ENCODE measurements at places on chromosomes 6 and 20.

- no peak for DNase-seq
These were observed 18.0 kb upstream of the MAFB start for GRCh38 chr20:40706977-40707582.

DNA sequence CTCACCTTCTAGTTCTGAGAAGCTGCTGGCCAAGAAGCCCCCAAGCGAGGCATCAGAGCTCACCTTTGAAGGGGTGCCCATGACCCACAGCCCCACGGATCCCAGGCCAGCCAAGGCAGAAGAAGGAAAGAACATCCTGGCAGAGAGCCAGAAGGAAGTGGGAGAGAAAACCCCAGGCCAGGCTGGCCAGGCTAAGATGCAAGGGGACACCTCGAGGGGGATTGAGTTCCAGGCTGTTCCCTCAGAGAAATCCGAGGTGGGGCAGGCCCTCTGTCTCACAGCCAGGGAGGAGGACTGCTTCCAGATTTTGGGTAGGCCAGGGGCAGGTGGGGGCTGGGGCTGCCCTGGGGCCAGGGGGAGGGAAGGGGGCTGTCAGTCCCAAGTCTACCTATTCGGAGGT lies 2.3 kb downstream of the MYLK2 start:
- DNase-seq, result no peak

GRCh38 chr6:156175971-156176421 lies 601.2 kb upstream of the ARID1B start:
- DNase-seq, result no peak

DNA sequence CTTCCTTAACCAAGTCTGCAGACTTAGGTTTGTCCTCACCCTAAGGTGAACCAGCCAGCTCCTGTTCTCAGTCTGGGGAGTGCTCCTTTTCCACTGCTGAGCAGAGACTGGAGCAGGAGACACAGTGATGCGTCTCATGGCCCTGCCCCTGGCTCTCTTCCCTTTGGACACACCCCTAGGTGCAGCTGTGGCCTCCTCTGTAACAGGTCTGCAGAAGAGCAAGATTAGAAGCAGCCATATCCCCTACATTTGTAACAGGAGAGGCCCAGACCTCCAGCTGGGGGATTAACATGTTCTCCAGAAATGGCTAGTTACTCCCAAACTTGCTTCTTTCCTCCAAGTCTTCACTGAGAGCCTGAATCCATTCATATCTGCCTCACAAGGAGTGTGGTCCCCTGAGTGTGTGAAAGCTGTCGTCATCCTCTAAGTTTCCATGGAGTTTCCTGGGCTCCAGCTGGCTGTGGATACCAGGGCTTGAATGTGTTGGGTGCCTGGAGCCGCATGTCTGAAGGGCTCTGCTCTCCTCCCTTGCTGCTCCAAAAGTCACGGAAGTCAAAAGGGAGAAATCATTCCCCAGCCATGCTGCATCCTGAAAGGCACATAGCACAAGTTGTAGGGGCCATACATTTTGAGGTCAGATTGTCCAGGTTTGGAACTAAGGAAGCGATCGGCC lies 57.7 kb downstream of the PPP1R14C start:
- no peak for DNase-seq

- no peak for DNase-seq
These were observed 34.4 kb upstream of the ARHGAP18 start for GRCh38 chr6:129744201-129744879.

- DNase-seq, result no peak
These were observed 21.8 kb downstream of the ULBP1 start for GRCh38 chr6:149985481-149985937.

All from activated CD4-positive, alpha-beta T cell treated with anti-CD3 and anti-CD28 coated beads, Interleukin-2, amount 50 U/mL, for 4 hours (primary cell).